H9 (cell line): ENCODE measurements at places on chromosomes 16 and 17. TPM values are rescaled to one million over a fixed set of nuclear protein-coding genes. Genes with fewer than 3 reads are reported as not detected.

NT5M gene
- total RNA-seq: 6.6 and 7.8 TPM in 2 replicates

GRCh38 chr17:13036751-13037150, 18.9 kb upstream of the ELAC2 start:
- no peak for DNase-seq

DNA sequence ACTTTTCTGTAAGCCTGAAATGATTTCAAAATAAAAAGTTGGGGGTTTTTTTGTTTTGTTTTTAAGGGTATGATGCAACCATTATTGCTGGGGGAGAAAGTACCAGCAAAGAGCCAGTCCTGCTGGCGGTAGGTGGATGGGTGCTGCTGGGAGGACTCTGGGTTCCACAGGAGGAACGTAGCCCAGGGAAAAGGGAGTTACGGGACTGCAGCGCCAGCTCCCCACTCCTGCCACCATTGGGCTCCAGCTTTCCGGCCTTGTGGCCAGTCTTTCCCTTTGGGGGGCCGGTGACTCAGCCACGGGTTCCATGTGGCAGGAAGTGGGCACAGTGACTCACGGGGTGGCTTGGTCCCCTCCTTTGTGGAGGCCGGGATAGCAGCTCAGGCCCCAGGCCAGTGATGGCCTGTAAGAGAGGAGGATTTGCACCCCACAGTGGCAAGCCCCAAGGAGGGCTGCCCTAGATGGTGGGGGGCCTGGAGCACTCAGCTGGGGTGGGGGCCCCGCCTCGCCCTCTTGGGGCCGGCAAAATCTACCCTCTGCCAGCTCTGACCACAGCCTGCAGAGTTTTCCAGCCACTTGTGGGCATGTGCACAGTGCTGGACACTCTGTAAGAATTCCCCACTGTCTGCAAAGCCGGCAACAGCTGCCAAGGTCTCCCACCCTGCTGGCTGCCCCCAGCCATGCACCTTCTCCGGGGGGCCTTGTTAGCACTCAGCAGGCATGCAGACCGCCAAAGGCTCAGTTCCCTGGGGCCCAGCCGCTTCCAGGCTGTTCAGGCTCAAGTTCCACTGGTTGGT, 30.4 kb downstream of the SOCS3 start:
- DNase-seq: no peak

- DNase-seq: no peak
Observed at GRCh38 chr16:22380529-22380928, 6.1 kb upstream of the CDR2 start.

GPRC5B gene
- total RNA-seq: 137 and 138 TPM in 2 replicates

DNA sequence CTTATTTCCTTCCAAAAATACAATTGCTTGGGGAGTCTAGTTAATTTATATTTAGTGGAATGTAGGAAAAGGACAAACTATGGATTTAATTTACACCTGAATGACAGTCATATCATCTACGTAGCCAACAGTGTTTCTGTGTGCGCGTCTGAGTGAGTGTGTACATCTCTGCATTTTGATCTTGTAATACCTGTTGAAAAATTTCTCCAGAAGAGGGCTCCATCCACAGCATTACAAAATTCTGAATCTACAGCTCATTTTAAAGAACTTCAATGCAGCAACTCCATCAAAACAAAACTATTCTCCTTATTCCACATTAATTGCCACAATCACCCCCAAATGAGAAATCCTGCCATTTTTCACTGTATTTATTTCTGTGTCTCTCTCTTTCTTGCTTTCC, 3.9 kb downstream of the CDH13 start:
- no peak for DNase-seq

TOP2A gene
- 230 TPM in 2 replicates for total RNA-seq

PPM1E gene
- total RNA-seq: 7.1 and 7.3 TPM in 2 replicates

RRAD gene
- total RNA-seq: 0.44 and 0.72 TPM in 2 replicates

- DNase-seq: no peak
Observed at GRCh38 chr16:79269211-79269863, 331.2 kb downstream of the MAF start.

DNA sequence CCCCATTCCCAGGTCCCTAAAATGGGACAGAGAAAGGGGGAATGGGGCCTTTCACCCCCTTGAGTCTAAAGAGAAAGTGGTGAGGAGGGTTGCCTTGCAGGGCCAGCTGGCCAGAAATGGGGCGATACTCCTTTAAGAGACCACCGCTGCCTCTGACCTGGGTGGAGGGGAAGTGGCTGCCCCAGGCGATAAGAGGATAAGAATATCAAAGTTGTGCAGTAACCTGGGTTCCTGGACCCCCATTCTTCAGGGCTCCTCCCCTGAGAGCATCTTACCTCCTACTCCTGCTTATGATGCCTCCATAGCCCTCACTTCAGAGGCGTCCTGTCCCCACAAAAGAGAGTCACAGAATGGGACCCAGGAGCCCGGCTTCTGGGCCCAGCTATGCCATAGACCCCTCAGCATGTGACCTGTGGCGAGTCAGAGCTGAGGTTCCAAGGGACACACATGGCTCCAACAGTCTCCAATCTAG, 5.2 kb upstream of the TSPOAP1 start:
- no peak for DNase-seq

FN3K gene
- 23.6 and 28.3 TPM in 2 replicates for total RNA-seq

GRCh38 chr17:80221351-80222105, 1.3 kb downstream of the SLC26A11 start:
- DNase-seq: peak; percentile 31
